ENCODE measurements at places on chromosomes 4 and X.

- no peak for DNase-seq
These were observed 69.9 kb upstream of the ESX1 start for GRCh38 chrX:104324461-104325212.

DNA sequence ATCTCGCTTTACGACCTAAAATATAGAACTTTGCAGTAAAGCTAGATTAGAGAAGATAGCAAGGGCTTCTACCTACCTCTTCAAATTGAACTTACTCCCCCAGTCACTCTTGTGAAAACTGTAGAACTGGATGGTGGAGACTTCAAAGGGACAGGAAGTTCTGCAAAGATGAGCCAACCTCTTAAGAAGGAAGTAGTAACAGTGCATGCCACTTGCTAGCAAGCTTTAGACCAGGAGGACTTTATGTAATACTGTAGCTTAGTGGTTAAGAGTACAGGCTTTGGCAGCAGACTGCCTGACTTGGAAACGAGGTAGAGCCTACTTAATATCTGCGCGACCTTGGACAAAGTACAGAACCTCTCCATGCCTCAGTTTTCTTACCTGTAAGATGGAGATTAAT lies 27.5 kb upstream of the VBP1 start:
- DNase-seq: no peak

DNA sequence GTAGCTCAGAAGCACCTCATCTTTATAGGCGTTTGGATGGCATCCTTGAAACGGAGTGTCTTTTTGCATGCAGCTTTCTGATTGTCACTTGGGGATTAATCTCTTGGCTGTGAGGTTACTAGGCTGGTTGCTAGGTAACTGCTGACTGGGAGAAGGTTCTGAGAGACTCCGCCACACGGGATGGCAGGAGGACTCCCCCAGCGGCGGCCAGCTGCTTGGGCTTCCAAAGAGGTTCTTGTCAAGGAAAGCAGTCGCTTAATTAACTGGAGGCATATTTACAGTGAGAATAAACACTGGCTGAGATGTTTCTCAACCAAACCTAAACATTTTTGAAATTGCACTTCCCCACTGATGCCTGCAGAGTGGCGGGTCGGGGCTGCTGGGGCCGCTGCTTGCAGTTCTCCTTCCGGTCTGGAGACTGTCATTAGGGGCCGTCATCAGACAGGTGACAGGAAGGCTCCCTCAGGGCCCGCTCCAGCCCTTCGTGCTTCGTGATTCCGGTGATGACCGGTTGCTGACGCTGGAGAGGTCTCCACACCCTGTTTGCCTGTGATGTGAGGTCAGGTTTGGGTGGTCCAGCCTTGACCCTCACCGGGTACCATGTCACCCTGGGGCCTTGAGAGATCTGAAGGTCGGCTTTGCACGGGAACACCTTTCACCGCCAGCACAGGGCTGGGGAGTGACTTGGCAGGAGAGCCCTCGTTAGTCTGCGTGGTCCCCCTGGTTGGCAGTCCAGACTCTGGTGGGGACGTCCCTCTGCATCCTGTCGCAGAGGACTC lies 9.1 kb downstream of the NSG1 start:
- DNase-seq: no peak

DNA sequence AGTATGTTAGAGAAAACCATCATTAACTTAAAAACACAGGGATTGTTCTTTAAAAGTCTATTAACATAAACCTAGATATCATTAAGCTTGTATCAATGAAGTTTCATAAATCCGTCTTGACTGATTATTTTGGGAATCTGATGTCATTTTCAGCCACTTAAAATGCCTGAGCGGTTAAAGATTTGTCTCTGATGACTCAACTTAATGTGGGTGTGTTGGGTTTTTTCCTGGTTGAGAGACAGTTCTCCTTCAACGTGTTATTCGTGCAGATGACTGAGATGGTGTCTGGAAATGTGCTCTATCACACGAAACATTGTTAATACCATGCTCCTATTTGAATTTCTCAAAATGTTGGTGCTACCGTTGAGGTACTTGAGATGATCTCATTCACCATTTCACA lies 227.3 kb upstream of the TENM3 start:
- no peak for DNase-seq

- no peak for DNase-seq
These were observed 15.3 kb upstream of the BEND4 start for GRCh38 chr4:42167709-42168108.

GRCh38 chr4:95288552-95288951 lies 260.2 kb downstream of the UNC5C start:
- DNase-seq: no peak

DNA sequence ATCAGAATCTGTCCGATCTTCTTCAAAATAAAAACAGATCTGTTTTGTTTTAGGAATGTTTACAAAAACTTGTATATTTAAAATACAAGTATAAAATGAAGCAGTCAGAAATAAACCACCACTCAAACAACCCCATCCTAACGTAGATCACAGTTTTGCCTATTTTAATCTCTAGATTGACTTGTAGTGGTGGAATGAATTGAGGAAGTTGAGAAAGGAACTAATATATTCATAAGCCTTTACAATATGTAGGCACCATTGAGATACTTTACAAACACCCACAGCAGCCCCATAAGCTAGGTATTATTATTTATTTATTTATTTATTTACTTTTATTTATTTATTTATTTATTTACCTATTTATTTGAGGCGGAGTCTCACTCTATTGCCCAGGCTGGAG lies 52.3 kb upstream of the KLF3 start:
- no peak for DNase-seq

- no peak for DNase-seq
These were observed 11.7 kb downstream of the MORF4L2 start for GRCh38 chrX:103674531-103675454.

DNA sequence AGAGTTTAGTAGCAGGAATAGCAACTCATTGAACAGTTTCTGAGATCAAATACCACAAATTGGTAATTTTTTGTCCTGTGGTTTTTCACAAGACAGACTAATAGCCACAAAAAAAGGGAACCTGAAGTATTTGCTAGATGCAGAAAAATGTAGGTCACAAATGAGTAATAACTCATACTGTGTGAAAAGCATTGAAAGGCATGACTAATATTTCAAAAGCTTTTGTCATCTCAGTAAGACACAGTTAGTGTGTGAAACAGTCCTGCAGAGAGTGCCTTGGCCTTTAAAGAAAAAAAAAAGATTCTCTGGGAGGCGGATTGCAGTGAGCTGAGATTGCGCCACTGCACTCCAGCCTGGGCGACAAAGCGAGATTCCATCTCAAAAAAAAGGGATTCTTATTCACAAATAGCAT lies 31.4 kb upstream of the SLC25A31 start:
- no peak for DNase-seq

- peak; percentile 79 for DNase-seq
These were observed 4.3 kb upstream of the HAUS7 start for GRCh38 chrX:153474718-153475117.

DNA sequence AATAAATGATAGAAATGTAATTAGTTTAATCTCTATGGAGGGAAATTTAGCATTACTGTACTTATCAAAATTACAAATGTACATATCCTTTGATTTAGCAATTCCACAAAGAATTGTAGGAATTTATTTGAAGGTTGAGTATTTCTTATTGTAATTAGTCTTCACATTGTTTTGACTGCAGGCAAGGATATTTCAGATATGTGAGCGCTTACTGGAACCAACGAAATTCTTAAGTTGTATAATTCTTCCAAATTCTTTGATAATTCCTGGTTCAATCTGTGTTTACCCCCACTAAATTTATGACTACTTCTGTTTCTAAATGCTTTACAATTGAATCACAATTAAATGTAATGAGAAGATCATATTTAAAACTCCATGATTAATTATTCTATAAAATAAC lies 26.9 kb upstream of the WWC2 start:
- DNase-seq: no peak

DNA sequence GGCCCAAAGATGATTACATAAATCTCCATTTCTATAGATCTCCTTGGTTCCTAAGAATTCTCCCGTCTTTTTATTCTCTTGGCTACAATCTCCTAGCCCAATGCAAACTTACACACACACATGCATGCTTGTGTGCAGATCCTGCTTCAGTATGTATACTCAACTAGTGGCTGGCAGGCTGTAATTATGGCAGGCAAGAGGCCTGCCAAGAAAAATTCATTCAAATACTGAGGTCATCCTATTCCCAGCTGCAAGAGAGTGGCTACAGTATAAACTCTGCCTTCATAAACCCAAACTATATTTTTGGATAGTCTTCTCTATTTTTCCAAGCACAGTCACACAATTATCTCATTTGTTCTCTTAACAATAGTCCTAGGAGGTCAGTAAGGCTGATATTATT lies 95.2 kb downstream of the SHROOM4 start:
- no peak for DNase-seq

DNA sequence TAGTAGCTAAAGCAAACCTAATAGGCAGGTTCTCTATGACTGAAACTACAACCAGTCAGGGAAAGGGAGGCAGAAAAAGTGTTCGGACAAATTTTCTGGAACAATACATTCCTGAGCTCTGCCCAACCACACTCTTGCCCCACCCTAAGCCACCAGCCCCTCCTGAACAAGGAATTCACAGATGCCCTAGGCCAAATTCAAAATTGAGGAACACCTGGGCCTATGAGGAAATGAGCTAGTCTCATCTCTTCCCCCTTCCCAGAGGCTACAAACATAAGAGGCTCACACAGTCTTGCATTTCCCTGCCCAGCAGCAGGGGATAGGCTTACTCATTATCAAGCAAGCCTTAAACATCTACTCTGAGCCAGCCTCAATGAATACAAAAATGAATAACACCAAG lies 284.7 kb downstream of the ZNF674 start:
- DNase-seq: no peak

GRCh38 chrX:43679778-43680177 lies 23.7 kb downstream of the MAOA start:
- DNase-seq: no peak

Measured in uterus (tissue), 4 donors.